ENCODE measurements at places on chromosomes 3 and 15.

DNA sequence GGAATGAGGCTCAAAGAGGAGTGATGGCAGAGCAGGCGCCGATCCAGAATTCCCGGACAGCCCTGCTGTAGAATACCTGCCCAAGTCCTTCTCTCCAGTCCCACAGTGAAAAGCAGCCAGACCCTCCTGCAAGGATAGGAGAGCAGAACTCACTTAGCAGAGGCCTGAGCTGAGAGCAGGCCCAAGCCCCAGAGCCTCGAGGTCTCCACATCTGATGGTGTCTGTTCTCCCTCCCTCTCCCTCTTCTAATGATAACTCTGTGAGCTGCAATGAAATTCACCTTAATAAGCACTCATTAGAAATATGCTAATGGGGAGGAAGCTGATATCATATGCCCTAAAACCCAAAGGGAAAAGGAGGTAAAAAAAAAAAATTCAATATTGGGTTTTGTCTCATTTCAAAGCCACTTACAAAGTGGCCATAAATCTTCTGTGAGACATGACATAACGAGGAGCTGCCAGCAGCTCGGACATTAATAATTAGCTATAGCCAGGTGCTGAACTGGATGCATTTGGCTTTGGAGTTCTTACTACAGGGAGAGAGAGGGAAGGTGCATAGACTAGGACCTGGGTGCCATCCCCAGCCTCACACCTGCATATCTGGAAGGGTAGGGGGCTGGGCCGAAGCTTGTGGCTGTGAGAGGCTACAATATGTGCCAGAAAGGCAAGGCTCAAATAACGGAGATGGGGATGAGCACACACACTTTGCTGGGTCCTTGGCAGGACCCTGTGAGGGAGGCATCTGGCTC lies 108.4 kb downstream of the MEGF11 start:
- no peak for DNase-seq

- DNase-seq: no peak
Measured at GRCh38 chr3:111729087-111729846, 129.8 kb upstream of the PHLDB2 start.

DNA sequence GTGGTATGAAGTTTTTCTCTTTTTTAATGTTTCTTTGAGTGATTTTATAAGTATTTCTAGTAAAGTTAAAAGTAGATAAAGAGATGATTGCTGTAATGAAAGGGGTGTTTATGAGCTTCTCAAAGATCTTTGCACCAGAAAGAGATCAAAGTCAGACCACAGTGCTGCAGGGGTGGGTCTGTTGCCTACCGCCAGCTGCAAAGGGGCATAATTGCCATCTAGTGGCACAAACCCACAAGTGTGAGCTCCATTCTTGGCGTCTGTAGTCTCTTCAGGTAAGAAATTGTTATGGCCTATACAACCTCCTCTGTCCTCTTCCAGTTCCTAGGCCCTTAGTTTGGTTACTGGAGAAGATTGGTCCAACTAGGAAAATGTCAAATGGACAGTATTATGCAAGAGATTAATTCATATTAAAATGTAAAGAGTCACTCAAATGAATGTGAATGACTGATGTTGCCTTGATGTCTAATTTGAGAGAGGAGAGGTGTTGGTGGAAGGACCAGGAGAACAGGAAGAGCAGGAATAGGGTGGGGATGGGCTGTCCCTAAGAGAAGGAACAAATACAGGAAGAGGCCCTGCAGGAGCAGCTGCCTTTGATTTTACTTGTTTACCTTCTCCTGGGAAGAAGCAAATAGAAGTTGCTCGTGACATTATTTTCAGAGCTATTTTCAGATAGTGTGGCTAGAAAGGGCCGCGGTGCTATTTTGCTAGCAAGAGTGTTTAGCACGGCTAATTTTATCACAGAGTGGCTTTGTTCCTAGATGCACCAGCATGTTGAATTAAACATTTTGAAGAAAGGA lies 53.0 kb upstream of the GSK3B start:
- peak; percentile 20 for DNase-seq

- no peak for DNase-seq
Measured at GRCh38 chr15:26525096-26525495, 247.8 kb downstream of the GABRB3 start.

DNA sequence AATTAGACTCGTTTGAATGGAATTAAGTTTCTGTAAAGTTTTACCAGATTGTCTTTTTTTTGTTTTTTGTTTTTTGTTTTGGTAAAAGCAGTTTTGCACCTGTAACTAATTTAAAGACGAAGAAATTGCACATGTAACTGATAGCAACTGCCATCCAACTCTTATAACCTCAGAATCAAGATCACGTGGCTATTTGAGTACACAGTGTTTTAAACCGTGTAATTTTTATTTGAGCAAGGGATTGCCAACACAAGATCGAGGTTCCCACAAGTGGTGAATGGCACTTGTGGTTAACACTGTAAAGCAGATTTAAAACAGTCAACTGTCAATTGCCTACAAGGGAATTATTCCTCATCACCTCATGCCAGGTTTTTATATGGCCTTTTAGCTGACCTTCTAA lies 67.3 kb downstream of the PPARG start:
- DNase-seq: no peak

- no peak for DNase-seq
Measured at GRCh38 chr15:78629716-78630065, 8.9 kb upstream of the CHRNA3 start.

- DNase-seq: no peak
Measured at GRCh38 chr3:86379280-86379679, 611.7 kb downstream of the VGLL3 start.

DNA sequence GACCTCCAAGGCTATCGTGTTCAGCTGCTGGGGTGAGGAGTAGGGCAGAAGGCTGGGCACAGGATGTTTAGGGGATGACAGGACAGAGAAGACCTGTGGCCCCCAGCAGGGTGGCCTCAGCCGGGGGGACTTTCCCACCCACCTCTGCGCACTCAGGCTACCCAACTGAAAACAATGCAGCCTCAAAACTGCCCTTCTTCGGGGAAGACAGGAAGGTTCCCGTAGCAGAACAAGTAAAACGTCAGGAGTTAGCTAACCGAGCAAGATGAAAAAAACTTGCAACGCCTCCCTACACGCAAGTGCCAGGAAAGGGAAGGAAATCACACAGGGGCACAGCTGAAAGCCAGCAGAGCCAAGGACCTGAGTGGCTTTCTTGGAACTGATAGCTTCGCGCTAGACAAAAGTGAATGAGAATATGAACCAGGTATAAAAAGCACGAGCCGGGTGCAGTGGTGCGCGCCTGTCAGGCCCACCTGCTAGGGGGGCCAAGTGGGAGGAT lies 38.4 kb upstream of the FURIN start:
- no peak for DNase-seq

DNA sequence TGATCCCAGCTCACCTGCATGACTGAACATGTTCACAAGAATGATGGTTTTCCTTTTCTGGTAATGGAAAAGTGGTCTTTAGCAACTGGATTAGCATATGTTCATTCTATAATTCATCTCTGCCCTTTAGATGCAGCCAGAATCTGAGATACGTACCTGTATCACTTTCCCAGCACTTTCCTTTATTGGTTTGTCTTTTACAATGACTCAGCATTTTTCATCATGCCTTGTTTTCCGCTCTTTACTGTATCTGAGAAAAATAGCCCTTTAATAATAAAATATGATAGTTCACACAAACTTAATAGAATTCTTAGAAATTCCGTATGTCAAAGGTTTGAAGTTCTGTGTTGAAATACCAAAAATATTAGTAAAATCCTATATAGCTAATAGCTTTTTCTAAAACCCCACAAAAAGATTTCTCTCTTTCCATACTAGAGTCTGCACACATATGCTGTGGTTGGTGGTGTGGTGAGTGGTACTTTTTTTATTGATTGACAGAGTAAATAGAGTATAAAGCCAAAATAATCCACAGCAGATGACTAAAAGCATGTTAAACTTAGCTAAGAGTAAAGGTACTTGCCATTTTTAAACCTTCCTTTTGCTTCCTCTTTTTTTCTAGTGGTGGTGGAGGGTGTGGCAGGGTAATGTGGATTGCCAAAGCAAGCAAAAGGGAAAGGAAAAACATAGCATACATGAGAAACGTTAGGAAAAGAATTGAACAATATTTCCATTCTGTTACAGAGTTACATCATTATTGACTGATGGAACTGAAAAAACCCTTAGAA lies 328.9 kb upstream of the RBMS3 start:
- no peak for DNase-seq

GRCh38 chr3:157098823-157099185 lies 61.1 kb downstream of the CCNL1 start:
- DNase-seq: no peak

- DNase-seq: no peak
Measured at GRCh38 chr15:50051811-50052419, 67.1 kb downstream of the ATP8B4 start.

All from activated CD4-positive, CD25-positive, alpha-beta regulatory T cell (primary cell).